Fibroblast of the conjunctiva (primary cell): ENCODE measurements at places on chromosomes 6 and 20.

DNA sequence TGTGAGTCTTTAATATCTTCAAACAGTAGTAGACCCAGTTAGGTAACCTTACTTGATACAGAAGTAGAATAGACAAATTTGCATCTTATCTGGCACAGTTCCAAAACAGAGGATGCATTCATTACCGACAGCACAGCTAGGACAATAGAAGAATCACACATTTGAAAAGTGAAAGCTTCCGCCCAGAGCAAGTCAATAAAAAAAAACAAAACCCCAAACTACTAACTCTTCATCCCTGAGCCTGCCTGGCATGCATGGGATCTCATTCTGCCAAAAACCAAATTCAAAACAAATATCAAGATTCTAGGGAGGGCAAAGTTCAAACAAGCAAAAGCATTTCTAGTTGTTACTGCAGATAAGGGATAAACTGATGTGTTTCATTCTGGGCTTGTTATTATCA, 235.4 kb downstream of the BTBD9 start:
- DNase-seq, result no peak

DNA sequence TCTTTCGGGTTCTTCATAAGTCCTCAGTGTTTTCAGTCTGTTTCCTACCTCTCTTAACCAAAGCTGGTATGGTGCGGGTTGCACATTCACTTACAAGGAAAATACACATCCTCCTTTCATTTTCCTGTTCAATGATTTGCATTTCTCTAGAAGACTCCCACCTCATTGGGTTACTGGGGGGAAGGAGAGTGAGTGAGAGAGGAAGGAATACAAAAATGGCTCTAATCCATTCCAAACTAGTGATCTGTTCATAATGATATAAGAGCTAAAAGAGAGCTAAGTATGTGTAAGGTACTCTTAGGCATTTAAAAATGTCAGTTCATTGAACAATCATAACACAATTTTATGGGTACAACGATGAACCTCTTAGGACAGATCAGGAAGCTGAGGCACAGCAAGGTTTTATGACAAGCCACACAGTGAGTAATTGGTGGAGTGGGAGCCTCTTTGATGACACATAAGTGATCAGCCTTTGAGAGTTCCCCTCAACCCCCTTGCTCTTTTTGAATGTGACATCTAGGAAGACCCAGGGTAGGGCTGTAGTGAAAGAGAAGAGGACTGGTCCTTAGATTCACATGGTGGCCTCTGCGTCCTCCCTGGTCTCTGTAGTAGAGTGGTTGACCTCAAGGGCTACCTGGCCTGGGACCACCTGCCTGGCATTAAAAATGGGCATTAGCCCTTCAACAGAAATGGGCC, 328.4 kb upstream of the SOX4 start:
- DNase-seq, result no peak

DNA sequence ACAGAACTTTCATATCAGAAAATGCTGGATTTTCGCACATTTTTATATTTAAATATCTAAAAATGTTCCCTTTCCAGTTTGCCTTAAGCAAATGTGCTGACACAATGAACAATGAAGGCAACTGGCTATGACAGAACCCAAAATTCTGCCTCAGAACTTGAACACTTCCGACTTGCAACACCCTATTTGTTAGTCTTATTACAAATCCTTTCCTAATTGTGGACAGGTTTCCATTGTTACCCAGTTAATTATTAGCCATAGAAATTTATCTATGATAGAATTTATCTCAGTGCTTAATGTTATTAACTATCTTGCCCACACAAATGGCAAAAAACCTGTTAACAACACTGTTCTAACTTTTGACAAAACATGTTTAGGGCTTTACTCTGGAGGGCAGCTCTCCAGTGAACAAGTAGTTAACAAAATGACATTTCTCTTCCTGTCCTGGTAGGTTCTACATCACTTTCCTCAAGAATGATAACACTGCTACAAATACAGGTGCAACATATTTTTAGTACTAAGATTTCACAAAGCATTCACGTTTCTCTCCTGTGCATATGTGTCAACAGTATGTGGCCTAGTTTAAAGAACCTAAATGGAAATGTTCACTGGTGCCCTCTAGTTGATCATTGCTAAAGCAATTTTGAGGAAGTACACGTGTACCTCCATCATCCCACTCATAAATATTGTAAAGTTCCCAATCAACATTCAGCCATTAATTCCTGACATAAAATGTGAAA, 58.4 kb downstream of the HIVEP2 start:
- DNase-seq, result peak; percentile 32

GRCh38 chr20:20216941-20217340, 151.0 kb upstream of the INSM1 start:
- DNase-seq, result no peak

DNA sequence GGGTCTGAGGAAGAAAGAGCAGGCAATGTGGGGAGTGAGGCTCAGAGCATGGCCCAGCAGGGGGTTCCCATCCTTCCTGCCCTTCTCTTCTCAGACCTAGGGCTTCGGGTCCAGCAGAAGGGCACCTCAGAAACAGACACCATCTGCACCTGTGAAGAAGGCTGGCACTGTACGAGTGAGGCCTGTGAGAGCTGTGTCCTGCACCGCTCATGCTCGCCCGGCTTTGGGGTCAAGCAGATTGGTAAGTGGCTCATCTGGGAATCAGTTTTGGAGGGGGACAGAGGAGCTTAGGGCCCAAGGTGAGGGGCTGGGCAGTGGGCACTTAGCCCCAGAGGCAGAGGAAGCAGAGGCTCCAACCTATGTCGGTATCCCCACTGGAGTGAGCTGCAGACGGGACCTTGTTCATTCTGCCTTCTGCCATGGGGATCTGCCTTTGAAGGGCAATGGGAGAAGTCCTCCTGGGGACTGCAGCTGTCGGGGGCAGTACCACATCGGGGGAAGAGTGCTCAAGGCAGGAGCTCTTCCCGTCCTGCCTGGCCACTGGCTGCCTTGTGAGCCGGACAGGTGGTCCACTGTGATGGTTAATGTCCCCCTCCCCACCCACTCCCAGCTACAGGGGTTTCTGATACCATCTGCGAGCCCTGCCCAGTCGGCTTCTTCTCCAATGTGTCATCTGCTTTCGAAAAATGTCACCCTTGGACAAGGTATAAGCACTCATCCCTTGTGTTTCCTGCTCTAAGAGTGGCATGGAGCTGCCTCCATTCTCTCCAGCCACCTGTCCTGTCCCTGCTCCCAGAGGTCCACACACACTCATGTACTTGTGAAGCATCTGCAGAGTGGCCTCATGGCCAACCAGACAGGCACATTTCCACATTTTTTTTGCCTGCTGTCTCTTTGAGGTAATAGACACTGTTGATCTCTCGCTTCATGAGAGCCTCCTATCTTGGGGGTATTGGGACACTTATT, 4.7 kb downstream of the CD40 start:
- DNase-seq, result no peak

DNA sequence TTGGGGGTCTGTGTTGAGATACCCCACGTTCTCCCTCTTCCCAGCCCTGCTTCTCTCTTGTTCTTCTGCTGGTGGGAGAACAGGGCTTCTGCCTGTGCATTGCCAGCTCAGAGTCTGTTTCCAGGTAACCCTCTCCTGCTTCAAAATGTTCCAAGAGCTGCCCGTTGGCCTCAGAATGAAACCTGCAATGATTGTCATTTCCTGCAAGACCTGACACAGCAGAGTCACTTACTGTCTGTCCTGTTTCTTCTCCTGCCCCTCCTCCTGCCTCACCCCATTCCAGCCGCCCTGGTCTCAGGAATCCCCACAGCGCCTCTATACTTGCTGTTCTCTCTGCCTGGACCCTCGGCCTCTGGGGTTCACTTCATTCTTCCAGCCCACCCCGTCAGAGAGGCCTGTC, 81.4 kb upstream of the ARID1B start:
- no peak for DNase-seq
